Activated CD4-positive, alpha-beta T cell treated with anti-CD3 and anti-CD28 coated beads, Interleukin-2, amount 50 U/mL, for 1 hour (primary cell): ENCODE measurements at places on chromosomes 3 and 15.
A peak's percentile ranks its signal among the peaks of the same experiment; 100 is the strongest.

- DNase-seq: no peak
These were observed 36.4 kb downstream of the CFAP100 start for GRCh38 chr3:126431103-126431534.

GRCh38 chr15:73927003-73927475 is 777 bp downstream of the LOXL1 start:
- DNase-seq: peak; percentile 40

DNA sequence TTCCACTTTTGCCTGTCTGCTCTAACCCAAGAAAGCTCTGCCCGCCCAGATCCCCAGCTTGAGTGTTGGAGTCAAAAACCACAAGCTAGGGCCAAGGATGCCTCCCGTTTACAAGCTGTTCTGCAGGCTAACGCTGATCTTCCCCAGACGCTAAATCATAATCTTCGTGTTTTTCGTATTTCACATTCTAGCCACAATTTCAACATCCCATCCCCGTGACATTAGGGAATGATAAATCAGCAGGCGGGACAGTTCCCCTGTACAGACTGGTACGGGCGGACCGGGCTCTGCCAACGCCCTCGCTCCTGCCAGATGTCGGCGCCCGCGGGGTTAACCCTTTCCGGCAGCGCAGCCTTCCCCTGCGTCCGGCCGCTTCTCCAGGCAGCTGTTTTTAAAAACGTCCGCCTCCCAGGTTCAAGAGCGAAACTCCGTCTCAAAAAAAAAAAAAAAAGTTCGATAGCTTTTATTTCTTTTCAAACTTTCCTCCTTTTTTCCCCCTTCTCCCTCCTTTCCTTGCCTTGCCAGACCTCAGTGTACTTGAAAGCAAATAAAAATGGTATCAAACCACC is 81.0 kb upstream of the BNC1 start:
- no peak for DNase-seq

- DNase-seq: no peak
These were observed at the start of gene CDCP1 for GRCh38 chr3:45145681-45146614. CDCP1 (minus strand) TSS chr3:45146378; CDS start chr3:45146287, 91 bp downstream.

GRCh38 chr3:36482880-36483279 is 102.6 kb downstream of the STAC start:
- DNase-seq: no peak

DNA sequence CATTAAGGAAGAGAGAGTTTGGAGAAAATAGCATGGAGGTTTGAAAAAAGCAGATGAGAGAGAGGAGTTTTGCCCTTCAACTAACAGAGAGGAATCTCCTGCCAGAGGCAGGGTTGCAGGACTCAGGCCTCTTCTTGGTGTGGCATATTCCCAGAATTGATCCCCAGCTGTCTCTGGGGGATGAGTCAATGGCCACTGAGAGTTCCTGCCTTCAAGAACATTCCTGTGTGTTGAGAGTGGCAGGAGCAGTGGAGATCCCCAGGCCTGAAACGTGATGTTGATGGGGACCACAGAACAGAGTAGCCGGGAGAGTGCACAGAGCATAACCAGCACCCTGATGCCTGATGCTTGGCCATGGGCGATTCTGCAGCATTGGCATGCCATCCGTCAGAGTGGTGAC is 348.4 kb upstream of the THBS1 start:
- no peak for DNase-seq

DNA sequence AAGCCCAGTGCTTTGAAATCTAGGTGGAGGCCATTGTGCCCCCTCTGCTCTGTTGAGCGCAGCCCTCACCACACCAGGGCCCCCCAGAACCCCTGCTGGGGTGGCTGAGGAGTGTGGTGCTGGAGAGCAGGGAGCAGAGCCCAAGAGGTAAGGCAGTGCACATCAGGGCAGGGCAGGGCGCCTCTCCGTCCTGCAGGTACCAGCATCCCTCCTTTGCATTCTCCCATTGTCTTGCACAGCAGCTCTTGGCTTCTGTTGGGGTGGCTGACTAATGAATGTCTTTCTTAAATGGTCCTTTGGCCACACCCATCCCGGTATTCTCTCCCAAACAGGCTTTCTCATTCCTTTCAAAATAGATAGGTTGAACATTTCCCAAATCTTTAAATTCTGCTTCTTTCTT is 41.4 kb upstream of the GABRG3 start:
- DNase-seq: no peak

DNA sequence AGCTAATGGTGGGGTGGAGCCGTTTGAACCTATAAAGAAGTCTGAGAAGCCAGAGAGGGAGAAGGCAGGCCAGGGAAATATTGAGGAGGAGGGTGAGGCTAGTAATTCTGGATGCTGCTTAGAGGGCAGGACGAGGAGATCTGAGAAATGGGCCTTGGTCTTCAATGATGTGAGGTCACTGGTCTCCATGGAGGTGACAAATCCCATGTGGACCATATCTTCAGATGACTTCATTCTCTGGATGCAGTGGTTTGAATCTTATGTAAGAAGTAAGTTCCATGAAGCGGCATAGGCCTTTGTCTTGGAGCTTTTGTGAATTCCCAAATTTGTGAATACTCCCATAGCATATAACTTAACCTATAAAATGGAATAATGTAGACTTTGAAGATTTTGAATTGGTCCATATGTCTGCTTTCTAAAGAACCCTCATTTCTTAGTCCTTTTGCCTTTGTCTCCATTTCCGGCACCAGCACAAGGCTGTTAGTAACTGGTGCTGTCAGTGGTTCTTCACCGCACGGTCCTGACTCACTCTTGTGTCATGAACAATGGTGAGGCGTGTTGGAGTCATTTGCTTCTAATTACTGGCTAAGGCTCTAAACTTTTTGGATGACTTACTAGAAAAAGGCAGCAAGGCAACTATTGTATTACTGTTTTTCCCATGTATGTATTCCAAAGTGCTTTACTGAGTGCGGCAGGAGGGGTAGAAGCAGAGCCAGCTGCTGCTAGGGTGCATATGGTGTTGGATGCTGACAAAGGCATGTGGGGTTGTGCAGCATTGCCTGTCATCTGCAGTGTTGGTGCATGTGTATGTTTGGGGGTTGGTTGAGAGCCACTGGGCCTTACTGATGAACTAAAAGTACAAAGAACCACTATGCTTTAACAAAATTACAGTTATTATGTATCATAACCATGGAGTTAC is 279.3 kb upstream of the C2CD4B start:
- DNase-seq: no peak

GRCh38 chr3:46470831-46471230 is 6.1 kb upstream of the LTF start:
- no peak for DNase-seq

DNA sequence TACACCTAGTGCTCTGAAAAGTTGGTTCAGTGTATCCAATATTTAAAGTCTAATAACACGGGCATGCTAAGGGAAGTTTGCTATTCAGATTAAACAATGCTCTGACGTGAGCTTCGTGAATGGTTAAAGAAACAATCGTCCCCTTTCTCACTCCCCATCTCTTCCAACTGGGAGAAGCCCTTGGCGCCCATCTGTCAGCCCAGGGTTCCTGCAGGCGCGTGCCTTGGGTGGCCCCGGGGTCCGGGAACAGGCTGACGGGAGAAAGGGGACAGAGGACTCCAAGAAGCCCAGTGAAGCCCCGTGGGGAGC is 413 bp downstream of the SEC22C start:
- no peak for DNase-seq

DNA sequence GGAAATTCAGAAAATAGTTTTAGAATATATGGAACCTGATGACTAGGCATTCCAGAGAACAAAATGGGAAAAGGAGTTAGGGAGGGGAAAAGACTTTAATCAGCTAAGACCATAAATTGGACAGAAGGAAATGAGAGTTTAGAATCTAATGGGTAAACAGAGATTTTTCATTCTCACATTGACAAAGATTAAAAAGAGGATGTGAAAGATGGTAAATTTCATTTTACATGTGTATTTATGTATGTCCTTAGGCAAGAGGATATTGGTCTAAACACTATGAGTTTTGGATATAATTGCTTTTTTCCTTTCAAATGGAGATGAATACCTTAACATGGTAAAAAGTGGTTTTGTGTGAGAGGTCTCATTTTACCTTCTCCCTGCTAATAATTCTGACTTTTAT is 1021.9 kb downstream of the NSUN3 start:
- no peak for DNase-seq

- DNase-seq: no peak
These were observed 197.9 kb downstream of the TPRG1 start for GRCh38 chr3:189369636-189370035.

- no peak for DNase-seq
These were observed 73.4 kb downstream of the SERPINI1 start for GRCh38 chr3:167808910-167809309.

DNA sequence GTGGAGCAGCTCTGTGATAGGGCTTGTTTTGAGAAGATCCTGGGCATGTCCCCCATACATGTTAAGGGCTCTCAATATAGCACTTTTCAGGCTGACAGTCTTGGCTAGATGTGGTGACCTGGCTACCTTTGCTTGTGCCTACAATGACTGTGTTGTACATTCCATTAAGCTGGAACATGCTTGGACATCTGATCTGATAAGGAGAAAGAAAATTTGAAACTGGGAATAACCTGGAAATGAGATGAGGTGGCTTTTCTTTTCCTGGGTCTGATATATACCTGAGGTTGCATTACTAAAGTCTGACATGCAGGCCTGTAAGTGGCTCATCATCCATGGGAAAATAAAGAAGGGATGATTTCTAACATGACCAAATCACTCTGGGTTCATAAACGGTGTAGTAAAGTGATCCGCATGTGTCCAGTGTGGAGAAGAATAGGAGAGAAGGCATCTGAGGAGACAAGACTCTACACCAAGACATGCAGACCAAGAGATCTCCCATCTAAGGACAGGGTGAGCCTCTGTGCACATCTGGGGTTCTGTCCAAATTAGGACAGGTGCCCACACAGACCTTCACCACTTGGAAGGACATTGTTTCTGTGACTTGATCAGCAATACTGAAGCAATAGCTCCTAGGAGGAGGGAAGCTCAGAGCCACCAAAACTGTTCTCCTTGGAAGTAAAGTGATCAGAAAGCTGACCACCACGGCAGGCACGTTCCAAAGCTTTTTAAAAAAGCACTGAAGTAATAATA is 62.0 kb downstream of the KLHL6 start:
- no peak for DNase-seq

GRCh38 chr3:157930000-157930780 is 176.0 kb downstream of the SHOX2 start:
- no peak for DNase-seq

GRCh38 chr3:18069568-18069967 is 327.1 kb upstream of the TBC1D5 start:
- DNase-seq: no peak

DNA sequence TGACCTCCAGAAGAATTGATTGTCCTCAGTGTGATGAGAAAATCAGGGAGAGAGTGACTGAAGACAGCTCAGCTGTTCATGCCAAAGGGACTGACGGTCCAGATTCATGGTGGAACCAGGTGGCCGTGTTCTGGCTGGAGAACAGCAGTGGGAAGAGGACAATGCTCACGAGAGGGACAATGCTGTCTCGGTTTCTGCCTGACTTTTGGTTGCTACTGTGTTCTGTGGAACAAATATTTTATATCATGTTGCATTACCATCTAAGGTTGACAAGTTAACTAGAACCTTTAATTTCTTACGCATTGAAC is 58.0 kb upstream of the ULK4 start:
- no peak for DNase-seq

- no peak for DNase-seq
These were observed 78.8 kb upstream of the TCF12 start for GRCh38 chr15:56839641-56840040.

DNA sequence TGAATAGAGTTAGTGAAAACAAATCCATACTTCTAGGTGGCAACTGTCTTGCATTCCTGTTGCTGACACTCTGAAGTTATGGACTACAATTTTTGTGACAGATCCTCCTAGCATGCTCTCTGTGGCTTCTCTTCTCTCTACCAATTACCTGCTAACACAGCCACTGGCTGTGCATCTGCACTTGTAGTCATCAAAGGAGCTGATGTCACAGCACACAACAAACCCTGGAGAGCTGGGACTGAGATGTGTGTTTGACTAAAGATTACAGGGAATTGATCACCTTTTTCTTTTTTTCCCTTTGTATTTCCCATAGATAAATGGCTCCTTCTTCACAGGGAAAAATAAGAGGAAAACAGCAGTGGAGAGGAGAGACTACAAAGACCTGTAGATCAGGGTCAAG is 278.4 kb upstream of the CCDC54 start:
- DNase-seq: no peak

DNA sequence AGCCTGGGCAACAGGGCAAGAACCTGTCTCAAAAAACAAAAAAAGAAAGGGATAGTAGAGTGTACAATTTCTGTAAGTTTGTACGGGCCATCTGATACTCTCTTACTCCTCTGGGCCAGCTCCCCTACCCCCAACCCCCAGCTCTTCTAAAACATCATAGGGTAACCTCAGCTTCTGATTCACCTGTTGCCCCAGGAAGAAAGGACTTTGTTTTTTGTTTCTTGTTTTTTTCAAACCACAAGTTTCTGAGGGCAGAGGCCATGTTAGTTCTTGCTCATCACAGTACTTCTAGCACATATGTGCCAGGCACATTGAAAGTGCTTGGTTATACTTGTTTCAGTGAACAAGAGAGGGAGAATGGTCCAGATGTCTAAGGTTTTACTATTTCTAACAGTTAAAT is 20.2 kb downstream of the ATOSA start:
- peak; percentile 10 for DNase-seq

GRCh38 chr3:112038863-112039262 is 4.3 kb downstream of the TMPRSS7 start:
- DNase-seq: no peak

DNA sequence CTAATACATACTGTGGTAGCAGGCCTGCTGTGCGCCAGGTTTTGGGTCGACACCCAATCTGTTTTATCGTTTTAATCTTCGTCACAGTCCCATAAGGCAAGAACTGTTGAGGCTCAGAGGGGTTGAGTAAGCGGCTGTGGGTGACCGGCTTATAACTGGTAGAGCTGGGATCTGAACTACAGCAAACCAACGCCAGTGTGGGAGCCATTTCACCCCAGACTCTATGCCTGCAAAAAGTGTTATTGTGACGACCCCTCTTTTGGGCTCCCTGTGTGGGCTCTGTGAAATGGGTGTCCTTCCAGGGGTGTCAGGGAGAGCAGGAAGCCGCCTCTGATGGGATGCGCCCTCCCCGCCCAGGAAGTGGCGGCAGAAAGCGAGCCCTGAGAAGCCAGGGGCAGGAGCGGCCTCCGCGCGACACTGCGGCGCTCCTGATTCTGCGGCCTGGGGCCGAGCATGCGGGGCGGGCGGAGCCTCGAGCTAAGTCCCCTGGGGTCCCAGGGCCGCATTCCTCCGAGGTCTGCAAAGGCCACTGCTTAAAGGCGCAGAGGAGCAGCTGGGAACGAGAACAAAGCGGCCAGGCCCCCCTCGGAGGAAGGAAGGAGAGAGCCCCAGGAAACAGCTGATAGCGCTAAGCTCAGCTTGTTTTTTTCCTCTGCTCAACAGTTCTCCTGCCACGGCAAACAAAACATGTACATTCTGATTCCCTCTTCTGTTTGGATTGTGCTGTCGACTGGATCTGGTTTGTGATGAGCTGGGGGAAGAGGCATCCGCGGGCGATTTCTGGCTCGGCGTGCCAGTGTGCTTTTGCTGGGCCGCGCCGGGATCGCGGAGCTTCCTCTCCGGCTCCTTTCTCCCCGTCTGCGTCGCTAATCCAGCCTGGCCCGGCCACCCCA is 33.9 kb downstream of the GRK7 start:
- DNase-seq: peak; percentile 20

GRCh38 chr15:41832875-41833274 is 5.0 kb downstream of the JMJD7 start:
- DNase-seq: no peak

GRCh38 chr3:184506561-184506991 is 55.0 kb upstream of the EPHB3 start:
- no peak for DNase-seq

- DNase-seq: no peak
These were observed 23.0 kb upstream of the GOLGA6C start for GRCh38 chr15:75235051-75235673.
